ENCODE measurements at places on chromosomes 11 and 22.

DNA sequence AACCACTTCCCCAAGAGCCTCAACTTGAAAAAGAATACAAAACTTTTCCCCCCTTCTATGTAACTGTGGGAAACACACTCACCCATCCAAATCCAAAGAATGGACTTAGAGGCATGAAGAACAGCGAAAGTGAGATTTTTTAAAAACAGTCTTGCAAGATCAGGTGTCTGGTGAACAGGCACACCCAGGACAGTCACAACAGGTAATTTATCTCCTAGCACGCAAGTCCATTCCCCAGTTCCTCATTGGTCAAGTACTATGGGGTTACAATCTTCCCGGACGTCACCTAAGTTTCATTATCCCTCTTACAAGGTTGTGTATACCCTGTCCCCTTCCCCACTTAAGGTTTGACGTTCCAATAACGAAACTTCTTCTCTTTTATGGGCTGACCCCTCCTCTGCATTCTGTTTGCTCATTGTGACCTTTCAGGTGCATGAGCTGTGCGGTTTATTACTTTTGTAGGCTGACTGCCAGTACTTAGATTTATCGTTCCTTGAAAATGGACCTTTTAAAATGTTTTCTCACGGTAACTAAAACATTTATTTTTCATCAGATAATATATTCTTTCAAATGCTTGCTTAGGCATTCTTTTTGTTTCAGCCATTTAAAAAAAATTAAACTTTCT lies 1401.9 kb downstream of the FAM181B start:
- DNase-seq, result no peak

- no peak for DNase-seq
Observed at GRCh38 chr11:75595429-75595828, 33.4 kb downstream of the SERPINH1 start.

GRCh38 chr11:64095273-64095817 lies 59.6 kb downstream of the FLRT1 start:
- DNase-seq, result no peak

DNA sequence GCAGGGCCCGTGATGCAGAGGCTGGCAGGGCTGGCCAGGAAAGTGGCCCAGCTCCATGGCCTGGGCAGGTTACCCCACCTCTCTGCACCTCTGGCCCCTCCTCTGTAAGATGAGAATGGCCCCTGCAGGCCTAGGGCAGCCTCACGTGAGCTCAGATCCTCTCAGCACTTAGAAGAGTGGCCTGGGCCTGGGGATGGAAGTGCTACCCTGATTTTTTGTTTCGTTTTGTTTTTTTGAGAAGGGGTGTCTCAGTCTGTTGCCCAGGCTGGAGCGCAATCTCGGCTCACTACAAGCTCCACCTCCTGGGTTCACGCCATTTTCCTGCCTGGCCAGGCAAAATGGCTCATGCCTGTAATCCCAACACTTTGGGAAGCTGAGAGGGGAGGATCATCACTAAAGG lies 982 bp downstream of the APOBEC3H start:
- no peak for DNase-seq

- DNase-seq, result no peak
Observed at GRCh38 chr11:120186774-120187591, 23.8 kb upstream of the OAF start.

DNA sequence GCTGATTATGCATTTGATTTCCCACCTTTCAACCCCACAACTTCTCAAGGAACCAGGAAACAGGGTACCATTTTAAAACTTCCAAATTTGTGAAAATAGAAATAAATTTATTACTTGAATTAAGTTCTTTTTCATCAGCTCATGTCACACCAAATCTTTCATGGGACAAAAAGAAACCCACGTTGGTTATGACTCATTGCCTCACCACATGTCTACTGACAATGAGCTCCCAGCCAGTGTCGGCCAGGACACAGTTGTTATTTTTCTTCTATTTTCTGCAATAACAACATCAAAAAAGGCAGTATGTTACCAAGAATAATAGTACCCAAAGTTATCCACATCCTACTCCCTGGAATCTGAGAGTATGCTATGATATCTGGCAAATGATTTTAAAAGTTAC lies 17.3 kb downstream of the MS4A6A start:
- DNase-seq, result no peak

DNA sequence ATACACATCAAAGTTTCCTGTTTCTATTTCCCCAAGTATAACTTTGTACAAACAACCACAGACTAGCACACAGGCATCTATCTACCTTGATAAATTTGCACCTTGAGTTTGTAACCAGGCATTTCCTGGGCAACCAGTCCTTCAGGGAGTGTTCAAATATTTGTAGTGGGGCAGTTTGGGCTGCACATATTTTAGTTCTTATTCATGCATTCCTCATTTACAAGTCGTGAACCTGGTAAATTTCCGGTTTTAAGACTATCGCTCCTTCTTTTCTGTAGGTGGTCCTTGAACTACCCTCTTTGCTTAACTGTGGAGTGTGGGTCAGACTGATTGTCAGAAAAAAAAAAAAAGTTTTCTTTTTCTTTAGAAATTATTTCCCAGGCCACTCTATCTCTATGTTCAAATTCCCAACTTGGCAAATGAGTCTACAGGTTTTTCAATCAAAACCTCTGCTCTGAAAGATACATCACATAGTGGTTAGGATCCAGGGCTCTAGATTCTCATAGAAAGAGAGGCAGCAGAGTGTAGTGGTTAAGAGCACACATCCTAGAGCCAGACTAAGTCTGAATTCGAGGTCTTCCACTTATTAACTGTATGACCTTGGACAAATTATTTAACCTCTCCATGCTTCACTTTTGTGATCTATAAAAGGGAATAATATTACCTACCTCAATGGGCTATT lies 201.5 kb downstream of the SOX6 start:
- DNase-seq, result no peak

- no peak for DNase-seq
Observed at GRCh38 chr11:11519184-11519583, 102.6 kb downstream of the GALNT18 start.

DNA sequence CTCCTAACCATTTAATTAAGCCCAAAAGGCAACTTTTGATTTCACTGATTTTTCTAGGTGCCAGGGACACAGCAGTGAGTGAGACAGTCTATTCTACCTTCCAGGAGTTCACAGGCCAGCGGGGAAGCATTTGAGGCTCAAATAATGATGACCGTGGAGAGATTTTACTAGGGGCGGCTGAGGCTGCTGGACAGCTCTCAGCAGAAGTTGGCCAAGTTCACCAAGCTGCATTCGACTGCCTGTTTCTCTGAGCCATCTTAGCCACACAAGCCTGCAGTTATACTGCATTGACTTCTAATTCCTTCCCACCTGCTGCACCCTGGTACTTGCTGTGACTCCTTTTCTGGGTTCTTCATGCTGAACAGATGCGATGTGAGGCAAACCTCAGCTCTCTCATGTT lies 168.9 kb upstream of the TBCEL start:
- no peak for DNase-seq

GRCh38 chr22:42881982-42882656 lies 25.0 kb upstream of the ARFGAP3 start:
- DNase-seq, result peak; percentile 10

- no peak for DNase-seq
Observed at GRCh38 chr11:25587496-25587895, 744.4 kb upstream of the ANO3 start.

All from NCI-H1694 (cell line).